Stimulated activated CD8-positive, alpha-beta memory T cell treated with anti-CD3 and anti-CD28 coated beads, Interleukin-15, amount 100 ng/mL, for 24 hours (primary cell): ENCODE measurements at places on chromosomes 7 and 10.

DNA sequence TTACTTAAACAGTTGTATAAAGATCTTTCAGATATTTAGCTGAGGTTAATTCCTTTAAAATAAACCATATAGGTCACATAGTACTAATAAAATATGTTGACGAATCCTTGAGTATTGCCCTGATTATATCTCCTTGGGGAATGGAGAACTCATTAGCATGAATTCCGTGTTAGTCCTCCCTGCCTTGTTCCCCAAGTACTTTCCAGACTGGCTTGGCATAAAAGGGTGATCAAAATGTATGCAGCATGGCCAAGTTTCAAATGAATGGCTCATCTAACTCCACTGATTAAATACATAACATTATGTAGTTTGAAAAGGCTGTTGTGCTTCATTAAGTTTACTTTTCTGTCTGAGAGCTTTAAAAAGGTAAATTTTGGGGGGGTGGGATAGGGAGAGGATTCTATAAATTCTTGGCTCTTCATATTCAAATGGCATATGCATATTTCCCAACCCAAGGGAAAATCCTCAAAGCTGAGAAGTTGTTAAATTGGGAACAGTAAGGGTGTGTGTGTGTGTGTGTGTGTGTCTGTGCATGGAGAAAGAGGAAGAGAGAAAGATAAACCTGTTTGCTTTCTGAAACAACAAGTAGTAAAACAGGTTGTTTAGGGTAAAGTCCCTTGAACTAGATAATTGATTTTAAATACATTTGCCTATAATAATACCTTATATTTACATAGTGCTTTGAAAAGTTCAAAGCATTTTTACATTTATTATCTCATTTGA, 4.8 kb upstream of the ADD3 start:
- DNase-seq: no peak

GRCh38 chr7:24587853-24588252, 14.6 kb downstream of the PALS2 start:
- no peak for DNase-seq

DNA sequence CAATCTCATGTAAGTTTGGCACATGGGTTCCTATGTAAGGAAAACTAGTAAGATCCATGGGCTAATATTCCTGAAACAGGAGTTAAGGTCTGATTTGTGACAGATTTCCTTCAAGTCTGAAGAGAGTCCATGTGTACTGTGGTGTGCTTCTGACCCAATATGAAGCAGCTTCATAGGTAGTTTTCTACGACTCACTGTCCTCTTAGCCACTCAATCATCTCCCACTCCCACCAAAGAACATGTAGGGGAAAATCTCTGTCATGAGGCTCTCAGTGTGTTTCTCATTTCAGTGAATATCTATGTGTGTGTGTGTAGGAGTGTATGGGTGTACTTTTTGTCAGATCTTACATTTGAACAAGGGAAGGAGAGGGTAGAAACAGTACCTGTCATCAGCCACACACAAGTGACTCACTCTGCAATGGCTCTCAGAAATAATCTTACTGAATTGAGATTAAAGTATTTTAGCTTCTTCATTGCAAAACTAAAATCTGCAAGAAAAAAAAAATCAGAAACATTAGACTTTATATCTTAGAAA, 31.1 kb downstream of the RELN start:
- DNase-seq: no peak

- no peak for DNase-seq
These were observed 10.4 kb downstream of the RNF133 start for GRCh38 chr7:122688400-122688998.

DNA sequence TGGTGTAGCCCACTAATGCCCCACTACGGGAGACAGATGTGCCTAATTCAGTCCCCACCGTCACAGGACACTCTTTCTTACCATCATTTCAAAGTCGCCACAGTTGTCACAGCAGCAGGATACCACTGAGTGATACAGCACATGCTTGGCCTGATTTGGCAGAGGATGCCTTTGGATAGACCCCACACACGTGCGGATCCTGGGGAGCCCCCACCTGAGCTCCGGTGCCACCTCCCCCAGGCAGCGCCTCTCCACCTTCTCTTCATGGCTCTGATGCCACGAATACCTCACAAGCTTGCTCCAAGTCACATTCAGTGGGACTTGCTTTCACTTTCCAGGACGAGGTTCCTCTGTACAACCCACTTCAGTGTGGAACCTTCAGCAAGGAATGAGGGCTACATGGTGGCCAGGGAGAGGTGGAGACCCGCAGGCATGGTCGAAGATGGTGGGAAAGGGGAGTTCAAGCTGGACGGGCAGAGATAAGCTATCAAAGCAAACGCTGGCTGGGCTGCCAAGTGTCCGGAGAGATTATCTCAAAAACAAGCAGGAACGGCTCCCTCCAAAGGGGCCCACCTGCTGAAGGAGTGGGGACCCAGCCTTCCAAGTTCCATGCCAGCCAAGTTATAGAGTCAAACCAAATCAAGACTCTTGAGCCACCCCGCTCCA, 107.4 kb downstream of the ZRANB1 start:
- no peak for DNase-seq

DNA sequence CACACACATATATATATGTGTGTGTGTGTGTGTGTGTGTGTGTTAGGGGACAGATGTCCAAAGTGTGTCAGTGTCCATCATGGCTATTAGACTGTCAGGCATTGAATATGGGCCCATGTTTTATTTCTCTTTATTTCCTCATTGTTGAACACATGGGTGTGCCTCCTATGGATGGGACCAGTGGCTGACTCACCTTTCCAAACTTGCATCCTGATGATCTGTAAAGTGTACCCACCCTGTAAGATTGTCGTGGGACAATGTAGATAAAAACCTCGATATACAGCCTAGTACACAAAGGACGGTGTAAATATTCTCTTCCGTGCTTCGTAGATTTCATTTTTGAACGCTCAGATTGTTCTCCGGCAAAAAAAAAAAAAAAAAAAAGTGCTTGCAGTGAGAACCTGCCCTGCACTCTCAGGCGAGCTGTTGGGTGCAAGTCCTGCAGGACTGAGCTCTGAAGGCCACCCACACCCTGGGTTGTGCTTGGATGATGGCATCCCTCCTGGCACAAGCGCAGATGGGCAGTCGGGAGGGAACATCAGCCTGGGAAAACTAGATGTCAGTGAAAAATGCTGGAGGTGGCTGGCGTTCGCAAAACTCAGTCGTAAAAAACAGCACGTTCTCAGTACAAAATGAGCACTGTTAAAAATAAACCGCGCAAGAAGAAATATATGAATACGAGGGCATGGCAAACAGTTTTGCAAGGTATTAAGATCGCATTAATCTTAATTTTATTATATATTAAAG, 166.9 kb downstream of the CUX1 start:
- no peak for DNase-seq

DNA sequence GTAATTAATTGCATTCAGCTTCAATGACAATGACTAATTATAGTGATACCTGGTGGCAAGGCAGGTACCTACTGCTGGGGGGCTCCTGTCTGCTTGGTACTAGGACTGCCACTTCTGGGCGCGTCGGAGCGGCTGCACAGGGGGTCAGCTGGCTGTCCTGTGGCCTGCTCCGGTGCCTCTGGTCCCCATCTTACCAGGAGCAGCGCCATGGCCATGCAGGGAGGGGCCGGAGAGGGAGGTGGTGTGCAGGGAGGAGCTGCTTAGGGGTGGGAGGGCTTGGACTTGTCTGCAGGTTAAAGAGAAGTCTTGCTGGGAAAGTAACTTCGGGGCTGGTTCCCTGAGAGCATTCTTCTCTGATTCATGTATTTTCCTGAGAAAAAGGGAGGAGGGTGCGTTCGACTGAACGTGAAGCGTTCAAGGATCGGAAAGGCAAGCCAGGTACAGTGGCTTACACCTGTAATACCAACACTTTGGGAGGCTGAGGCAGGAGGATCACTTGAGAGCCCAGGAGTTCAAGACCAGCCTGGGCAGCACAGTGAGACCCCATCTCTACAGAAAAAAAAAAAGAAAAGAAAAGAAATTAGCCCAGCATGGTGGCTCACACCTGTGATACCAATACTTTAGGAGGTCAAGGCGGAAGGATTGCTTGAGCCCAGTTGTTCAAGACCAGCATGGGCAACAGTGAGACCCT, 15.4 kb downstream of the CUX1 start:
- no peak for DNase-seq

GRCh38 chr10:34526186-34526585, 288.9 kb downstream of the PARD3 start:
- DNase-seq: no peak

DNA sequence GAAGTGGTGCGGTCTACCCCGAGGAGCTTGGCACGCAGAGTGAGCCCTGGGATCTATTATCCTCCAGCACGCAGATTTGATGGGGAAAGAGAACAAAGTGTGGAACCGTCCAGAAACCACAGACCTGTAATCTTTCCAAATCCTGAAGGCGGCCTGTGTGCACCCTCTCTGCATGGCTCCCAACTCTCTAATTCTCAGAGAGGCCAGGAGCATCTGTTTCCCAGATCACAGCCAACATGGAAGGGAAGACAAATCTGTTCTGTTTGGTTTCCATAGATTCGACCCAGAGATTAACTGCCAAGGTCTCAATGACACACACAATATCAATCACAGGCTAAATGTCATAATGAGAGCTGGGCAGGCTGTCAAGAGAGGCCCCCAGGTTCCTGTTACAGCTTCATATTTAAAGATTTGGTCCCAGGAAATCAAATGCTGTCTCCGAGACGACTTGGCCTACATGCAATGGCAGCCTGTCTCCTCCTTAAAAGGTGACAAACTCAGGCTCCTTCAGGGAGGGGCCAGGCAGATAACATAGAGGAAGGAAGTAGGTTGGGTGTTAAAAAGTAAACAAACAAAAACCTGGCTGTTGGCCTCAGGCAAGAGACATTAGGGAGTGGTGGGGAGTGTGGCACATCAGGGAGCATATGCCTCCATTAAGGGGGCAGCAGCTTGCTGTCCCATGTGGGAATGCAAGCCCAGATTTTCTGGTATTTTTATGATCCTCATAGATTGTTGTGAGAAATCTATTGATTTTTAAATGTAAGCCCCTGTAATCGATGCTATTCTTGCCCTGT, 48.8 kb upstream of the SAMD8 start:
- no peak for DNase-seq

DNA sequence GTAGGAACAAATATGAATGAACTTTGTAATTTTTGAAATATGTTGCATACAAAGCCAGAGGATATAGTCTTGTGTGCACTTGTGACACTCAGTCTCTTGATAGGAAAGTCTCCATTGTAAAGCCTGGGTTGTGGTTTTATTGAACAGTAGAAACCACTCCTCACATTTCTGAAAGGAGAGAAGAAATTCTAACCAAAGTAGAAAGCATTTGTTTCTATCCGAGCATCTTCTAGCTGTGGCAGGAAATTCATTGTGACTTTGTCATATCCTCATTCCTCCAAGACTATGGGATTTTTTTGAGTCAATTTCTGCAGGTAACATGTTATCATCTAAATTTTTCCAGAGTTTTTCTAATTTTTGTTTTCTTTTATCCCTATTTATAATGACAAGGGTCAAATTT, 55.5 kb upstream of the NCF1 start:
- no peak for DNase-seq

DNA sequence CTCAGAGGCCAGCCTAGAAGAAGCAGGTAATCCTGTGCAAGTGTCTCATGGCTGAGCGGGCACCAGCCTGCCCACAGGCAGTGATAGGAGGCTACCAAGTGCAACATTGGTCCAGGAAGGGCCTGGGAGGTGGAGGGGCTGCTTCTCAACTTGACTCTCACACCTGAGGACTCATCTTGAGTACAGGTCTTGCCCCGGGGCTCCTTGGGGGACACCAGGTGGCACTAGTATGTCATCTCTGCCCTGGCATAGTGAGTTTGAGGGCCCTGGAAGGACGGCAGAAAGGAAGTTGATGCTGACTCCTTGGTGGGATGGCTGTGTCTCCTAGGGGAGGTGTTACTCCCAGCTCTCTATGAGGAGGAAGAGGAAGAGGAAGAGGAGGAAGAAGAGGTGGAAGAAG, 2.3 kb downstream of the CCDC136 start:
- no peak for DNase-seq
